ENCODE measurements at places on chromosomes 2 and 18. TPM values are rescaled to one million over a fixed set of nuclear protein-coding genes. Genes with fewer than 3 reads are reported as not detected.

The CHRNG gene
- not detected for total RNA-seq

The MDH1B gene
- total RNA-seq = 0.53 TPM

The CLEC4F gene
- total RNA-seq = not detected

The ABHD1 gene
- total RNA-seq = not detected

The DAW1 gene
- not detected for total RNA-seq

The PRSS56 gene
- not detected for total RNA-seq

The ARHGAP28 gene
- total RNA-seq = not detected

GRCh38 chr2:211429256-211429920 lies 873.0 kb downstream of the CPS1 start:
- no peak for DNase-seq

DNA sequence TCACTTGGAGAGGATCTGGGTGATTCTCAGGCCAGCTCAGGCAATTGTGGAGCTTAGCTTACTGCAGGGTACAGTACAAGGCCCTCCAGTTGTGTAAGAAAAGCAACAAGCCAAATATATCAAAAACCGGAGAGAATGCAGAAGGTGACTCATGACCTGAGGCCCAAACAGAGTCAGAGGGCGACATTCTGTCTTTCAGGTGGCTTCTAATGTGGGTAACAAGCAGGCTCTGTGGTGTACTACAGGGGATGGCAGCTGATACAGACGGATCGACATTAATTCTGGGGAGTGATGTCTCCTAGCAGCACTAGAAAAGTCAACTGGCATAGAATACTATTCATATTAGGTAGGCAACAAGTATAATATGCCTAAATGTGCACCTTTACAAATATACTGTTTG lies 219.5 kb upstream of the SOX11 start:
- DNase-seq = no peak

DNA sequence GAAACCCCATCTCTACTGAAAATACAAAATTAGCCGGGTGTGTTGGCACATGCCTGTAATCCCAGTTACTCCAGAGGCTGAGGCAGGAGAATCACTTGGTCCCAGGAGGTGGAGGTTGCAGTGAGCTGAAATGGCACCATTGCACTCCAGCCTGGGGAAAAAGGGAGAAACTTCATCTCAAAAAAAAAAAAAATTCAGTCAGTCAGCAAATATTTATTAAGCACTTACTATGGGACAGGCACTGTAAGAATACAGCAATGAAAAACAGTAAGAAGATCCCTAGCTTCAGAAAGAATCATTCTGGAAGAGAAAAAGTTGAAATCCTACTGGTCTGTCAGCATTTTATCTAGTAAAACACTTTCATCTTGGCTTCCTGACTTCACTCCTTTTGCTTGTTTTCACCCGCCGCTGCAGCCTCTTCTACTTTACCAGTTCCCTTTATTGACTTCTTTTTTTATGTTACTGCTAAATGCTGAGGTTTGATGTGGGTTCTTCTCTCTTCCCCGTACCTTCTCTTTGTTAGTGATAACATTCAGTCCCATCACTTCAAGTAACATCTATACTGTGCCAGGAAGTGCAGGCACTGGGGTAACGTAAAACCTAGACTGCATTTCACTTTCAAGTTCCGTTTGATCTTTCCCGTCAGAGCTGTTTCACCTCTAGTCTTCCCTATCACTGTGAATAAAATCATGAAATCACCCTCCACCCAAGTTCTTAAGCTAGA lies 10.8 kb upstream of the TAF4B start:
- peak; percentile 31 for DNase-seq

DNA sequence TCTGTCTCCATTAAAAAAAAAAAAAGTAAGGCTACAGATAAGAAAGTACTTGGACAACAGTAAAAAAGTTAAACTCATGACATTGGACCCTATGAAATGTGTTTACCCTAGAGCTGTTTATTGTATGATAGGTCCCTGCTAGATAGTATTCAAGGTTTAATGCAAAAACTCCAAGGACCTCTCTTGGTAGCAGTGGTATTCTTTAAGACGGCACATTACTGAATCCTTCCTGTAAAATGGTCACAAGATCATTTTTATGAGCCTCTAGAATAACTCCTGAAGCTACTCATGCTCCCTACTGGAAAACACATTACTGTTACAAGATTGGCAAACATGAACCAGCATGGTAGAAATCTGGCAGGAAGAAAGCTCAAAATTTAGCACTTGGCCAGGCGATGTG lies 38.8 kb downstream of the GALM start:
- DNase-seq = no peak

DNA sequence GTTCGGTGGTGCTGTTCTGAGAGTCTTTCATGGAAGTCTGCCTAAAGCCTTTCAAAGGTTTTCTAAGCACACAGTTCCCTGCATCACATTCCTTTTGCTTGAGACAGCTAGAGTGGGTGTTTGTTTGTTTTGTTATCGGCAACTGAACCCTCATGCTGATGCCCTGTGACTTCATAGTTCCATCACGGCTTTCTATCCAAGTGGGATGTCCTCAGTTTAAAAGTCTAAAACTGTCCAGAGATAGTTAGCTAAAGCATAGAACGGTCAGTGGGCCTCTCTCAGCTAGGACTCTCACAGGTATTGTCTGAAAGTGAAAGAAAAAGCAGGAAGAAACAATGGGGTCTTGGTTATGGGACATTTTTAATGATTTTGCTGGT lies 337.3 kb downstream of the OSR1 start:
- DNase-seq = no peak

GRCh38 chr2:39379643-39380524 lies 57.2 kb downstream of the MAP4K3 start:
- DNase-seq = no peak

DNA sequence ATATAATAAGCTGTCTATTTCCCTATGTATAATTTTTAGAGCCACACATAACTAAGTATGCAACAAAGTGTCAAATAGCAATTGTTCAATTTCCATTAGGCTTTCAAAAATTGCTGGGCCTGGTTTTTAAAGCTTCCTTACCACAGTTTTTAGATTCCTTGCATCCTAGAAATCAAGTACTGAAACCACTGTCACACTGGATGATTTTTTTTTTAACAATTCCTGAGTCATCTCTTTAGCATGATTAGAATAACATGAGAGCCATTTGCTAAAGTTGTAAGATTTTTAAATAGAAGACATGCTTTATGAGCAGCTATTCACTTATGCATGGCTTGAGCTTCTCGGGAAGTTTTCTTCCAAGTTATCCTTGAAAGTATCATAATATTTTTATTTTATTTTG lies 319.5 kb upstream of the NXPH2 start:
- DNase-seq = no peak

- no peak for DNase-seq
Observed at GRCh38 chr18:62450175-62450545, 72.7 kb upstream of the ZCCHC2 start.

- no peak for DNase-seq
Observed at GRCh38 chr2:177338177-177338721, 54.3 kb upstream of the AGPS start.

DNA sequence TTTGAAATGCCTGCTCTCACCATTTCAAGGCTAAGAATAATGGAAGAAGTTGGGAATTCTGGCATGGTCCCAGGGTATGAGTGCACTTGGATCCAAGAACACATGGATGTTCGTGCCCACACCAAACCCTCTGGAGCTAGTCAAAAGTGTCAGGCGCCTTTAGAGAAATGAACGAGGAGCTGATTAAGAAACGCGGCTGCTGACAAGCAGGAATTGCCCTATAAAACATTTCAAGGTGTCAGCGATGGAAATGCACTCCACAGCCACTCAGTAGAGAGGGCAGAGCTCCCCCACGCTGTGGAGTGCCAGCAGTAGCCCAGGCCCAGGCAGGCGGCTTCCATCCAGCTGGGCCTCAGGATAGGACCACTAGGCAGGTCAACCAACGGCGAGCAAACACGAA lies 213.7 kb downstream of the TTC32 start:
- no peak for DNase-seq

DNA sequence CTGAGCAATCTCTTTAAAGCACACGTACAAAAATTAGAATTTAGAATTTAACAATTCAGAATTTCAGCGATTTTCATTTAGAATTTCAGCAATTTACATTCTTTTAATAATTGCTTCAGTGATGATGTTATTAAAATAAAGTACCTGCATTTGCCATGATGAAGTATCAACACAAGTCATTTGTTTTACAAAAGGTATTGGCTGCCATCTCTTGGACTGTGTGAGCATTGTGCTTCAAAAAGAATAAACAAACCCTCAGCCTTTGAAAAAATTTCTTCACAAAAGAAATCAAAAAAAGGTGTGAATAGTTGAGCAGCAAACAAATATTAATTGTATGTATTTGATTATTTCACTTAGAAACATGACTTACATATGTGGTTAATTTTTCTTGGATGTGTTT lies 27.1 kb upstream of the ZC3H15 start:
- no peak for DNase-seq

DNA sequence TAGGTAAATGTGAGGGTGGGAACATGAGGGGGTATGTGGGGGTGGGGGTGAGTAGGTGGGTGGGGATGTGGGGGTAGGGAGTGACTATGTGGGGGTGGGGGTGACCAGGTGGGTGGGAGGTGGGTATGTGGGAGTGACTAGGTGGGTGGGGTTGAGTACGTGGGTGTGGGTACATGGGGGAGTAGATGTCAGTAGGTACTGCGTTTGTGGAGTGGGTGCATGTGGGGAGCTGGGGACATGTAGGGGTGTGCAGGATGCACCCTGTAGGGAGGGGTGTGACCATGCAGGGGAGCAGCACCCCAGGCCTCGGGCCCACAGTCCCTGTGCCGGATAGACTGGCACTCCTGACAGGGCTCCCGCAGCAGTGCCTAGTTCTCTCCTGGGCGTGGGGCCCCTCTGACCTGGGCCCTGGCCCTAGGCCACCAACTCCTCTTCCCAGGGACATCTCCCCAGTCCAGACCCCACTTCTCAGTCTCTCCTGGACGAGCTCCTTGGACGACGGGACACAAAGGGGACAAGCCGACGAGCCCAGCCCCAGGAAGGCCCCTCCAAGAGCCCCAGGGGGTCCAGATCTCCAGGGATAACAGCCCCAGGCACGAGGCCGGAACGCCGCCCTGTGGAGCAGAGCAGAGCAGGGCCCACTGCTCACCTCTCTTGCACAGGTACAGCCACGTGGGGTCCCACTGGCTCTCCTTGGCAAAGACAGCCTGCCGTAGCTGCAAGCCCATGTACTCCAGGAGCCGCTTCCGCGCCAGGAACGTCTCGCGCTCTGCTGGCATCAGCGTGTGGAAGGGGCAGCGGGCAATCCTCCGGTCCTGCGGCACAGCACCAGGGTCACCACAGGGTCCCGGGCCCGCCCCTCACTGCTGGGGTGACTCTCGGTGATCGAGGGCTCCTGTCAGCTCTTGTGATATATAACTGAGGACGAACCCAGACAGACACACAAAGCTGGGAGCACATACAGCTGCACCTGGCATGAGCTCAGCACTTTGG lies 58.2 kb downstream of the ANKMY1 start:
- no peak for DNase-seq
